A549 (cell line): ENCODE measurements at places on chromosomes 12 and 14.

- DNase-seq: no peak
Observed at GRCh38 chr14:99055816-99056215, 216.2 kb downstream of the BCL11B start.

- DNase-seq: no peak
Observed at GRCh38 chr12:14561677-14562238, 5.9 kb downstream of the PLBD1 start.

DNA sequence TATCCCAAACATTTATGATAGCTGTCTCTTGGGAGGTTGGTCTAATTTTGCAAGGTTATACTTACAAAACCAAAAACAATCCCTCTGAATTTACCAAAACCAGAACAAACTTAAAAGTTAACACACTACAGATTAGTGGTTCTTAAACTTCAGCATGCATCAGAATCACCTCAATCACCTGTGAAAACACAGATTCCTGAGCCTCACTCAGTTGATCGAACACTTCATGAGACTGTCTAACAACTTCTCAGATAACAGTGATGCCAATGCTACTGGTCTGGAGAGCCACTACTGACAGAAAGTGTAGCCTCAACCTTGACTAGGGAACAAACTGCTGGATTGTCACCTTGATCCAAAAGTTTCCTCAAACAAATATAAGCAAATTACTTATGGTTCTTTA, 44.2 kb downstream of the ATP2B1 start:
- no peak for DNase-seq

DNA sequence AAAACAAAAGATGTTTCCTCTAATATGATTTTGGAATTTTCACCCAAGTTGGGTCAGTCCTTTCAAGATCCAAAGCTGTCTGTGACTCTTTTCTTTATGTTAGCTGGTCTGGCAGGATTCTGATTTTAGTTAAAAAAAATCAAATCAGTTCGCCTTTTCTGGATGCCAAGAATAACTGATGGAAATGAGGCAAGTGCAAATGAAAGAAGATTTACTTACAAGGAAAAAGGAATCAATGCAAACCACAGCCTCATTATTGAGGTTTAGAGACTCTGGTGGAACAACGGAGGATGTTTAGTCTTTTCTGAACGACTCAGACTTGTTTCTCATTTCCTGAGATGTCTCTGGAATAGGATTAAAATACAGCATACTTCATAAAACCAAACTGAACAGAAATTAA, 117.0 kb upstream of the DYRK2 start:
- DNase-seq: no peak

GRCh38 chr12:12701457-12701856, 5.5 kb upstream of the GPR19 start:
- no peak for DNase-seq

- DNase-seq: no peak
Observed at GRCh38 chr14:43418324-43418723, 1088.8 kb downstream of the FSCB start.

- DNase-seq: no peak
Observed at GRCh38 chr12:13503094-13503835, 306.7 kb downstream of the EMP1 start.

DNA sequence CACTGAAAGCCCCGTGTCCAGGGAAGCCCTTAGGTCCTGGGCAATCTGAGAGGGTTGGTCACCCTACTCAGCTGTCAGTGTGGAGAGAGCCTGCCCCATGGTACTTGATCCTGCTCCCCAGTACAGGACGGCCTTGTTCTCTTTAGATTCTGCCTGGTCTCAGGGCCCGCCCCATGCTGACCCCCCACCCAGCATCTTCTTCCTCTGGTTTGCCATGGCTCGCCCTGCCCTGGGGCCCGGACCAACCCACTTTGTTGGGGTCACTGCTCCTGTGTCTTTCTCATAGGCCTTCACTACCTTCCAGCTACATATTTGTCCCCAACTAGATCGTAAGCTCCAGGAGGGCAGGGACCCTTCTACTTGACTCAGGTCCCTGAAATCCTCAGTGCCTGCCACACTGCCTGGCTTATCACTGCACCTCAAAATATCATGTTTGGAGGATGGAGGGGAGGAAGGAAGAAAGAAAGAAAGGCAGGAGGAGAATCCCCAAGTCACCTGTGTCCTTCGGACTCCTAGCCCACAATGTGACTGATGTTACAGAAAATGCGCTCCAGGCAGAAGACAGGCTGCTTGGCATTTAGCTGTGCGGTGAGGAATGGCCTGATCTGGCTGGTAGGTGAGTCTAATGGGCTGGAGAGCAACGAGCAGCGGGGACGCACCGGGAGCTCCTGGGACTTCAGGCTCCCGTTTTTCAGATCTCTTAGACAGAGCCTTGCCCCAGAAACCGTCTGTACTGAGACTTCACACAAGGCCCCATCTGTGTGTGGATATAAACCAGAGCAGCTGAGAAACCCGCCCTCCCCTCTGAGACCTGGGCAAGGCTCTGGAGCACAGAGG, 66.1 kb downstream of the C14orf132 start:
- DNase-seq: no peak

GRCh38 chr12:6292606-6293005, 17.9 kb upstream of the PLEKHG6 start:
- DNase-seq: no peak

GRCh38 chr12:112096070-112096469, 12.5 kb downstream of the NAA25 start:
- DNase-seq: no peak

GRCh38 chr12:132404951-132405741, 75.8 kb upstream of the GALNT9 start:
- no peak for DNase-seq

GRCh38 chr12:132236129-132236929, 92.1 kb downstream of the NOC4L start:
- DNase-seq: no peak

DNA sequence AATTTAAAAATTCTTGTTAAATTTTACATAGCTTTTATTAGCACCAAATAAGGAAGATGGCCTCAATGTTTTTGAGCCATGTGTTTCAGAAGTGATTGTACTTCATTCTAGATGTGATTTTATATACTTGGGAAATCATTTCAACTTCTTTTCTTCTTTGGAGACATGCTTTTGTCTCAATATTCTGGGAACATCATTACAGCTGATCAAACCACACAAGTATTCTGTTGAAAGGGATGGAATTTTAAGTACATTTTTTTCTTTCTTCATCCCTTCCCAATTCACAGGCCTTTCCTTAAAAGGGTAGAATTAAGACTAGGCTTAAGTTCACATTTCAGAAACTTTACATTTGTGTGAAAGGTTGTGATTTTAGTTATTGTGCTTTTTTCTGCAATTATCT, 66.4 kb downstream of the PAPOLA start:
- no peak for DNase-seq

DNA sequence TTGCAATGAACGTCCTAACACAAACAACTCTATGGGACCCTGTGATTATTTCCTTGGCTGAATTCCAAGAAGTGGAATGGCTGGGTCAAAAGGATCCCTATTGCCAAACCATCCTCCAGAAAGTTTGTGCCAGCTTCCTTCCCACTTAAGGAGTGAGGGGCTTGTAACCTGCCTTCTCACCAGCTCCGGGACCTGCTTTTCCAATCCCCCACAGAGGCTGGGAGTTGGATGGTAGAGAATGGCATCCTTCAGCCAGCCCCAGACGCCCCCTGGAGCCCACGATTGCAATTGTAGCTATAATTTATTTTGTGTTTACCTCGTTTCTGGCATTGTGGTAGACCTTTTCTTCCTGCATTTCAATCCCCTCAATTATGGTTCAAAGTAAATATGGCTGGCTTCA, 9.7 kb upstream of the ZDHHC22 start:
- DNase-seq: peak; percentile 25

- peak; percentile 49 for DNase-seq
Observed at GRCh38 chr12:120584343-120585149, 3.3 kb upstream of the POP5 start.

GRCh38 chr12:8734873-8735381, 37.1 kb downstream of the RIMKLB start:
- DNase-seq: no peak

DNA sequence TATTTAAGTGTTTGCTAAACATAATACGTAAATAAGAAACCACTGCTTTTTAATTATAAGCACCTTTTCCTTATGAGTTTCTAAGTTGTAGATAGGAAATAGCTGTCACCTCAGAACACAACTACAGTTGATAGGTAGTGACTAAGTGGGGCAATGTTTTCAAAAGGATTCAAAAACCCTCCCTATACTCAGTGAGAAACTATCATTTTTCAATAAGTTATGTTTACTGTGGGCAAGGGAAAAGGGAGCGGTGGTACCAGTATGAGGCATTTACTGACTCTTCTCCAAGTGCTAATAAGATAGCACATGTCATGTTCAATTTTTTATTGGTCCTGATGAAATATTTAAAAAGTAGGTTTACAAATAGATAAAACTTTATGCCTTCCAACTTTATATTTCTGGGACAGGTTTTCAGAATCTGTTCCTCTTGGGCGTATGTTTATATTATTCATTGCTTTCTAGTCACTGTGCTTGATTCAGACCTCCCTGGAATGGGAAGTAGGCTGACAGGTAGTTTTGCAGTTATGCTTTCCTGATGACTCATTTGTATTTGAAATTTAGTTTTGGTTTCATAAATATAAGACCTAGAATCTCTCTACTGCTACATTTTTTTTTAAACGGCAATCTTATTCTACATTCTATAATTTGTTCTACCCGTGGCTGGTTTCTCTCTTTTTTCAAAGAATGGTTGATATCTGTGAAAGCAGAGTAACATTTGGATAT, 153.1 kb downstream of the TMEM117 start:
- DNase-seq: no peak

- DNase-seq: no peak
Observed at GRCh38 chr12:50679612-50680011, 84.3 kb upstream of the ATF1 start.

DNA sequence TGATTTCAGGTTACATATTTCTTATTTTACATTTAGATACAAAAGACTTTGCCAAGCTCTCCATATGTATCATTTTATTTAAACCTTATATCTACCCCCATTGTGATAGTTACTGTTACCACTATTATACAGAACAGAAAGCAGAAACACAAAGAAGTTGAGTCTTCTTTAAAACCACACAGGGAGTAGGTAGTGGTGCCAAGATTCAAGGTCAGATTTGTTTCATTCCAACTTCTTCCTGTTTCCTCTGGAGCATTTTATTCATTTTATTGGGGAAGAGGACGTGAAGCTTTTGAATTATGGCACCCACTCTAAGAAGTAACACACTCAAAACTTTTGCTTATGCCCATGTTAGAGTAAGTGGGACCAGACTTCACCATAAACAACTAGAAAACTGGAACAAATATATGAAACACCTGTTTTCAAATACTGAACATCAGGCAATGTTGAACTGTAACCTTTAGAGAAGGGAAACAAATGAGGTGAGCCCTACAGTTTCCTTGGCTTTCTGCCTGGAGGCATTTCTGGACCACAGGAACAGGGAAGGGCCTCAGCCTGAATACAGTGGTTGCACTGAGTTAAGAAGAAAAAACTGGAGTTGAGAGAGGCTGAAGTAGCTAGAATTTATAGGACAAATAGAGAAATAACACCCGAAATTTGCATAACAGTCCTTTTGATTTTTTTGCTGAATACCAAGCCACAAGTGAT, 160.4 kb upstream of the SSTR1 start:
- no peak for DNase-seq

DNA sequence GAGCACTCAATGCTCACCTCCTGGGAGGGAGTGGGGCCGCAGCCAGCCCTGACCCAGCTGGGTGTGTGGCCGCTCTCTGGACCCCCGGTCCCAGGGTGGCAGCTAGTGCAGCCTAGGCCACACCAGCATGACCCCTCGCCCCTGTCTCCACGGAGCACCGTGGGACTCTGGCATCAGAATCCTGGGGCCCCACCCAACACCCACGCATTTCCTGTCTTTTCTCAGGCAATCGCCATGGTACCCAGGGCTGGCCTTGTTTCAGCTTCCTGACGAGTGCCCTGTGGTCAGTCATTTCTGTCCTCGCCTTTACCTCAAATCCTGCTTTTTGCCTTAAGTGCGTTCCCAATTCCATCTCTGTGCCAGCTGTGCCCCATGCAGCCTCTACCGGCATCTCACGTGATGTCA, 15.9 kb downstream of the PACS2 start:
- no peak for DNase-seq

DNA sequence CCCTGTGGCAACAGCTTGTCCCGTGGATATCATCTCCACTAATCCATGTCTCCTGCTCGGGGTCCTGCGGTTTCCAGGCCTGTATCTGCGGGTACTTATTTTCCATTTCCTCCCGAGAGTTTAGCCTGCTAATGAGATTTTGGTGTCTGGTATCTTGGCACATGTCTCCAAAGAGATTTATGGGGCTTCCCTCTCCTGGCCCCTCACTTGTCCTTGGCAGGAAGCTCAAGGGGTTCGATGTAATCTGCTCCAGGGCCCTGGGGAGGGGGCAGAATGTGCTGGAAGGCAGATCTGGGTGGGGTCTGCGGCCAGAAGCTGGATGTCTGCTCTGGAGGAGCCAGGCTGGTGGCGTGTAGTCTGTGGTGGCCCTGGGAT, 85.7 kb downstream of the KIF26A start:
- DNase-seq: no peak

GRCh38 chr12:39581592-39581991, 38.0 kb downstream of the ABCD2 start:
- DNase-seq: no peak

GRCh38 chr14:82492157-82492556, 958.5 kb upstream of the SEL1L start:
- DNase-seq: no peak

DNA sequence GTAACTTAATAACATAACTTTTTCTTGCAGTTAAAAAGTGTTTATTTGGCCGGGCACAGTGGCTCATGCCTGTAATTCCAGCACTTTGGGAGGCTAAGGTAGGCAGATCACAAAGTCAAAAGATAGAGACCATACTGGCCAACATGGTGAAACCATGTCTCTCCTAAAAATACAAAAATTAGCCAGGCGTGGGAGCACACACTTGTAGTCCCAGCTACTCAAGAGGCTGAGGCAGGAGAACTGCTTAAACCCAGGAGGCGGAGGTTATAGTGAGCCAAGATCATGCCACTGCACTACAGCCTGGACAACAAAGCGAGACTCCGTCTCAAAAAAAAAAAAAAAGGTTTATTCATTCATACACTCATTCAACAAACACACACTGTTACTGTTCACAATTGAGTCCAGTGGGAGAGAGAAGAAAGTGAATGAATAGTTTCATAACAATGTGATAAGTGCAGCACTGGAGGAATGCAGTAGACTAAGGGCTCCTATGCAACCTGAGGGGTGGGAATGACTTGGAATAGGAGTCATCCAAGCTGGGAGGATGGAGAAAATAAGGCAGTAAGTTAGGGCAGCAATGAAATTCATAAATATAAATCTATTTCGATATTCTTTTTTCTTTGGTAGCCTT, 19.8 kb downstream of the DAD1 start:
- no peak for DNase-seq

- no peak for DNase-seq
Observed at GRCh38 chr12:104598342-104599271, 141.9 kb downstream of the CHST11 start.

GRCh38 chr14:74324931-74325361, 22.2 kb upstream of the ABCD4 start:
- peak; percentile 42 for DNase-seq

GRCh38 chr12:92556141-92556540, 146.6 kb upstream of the PLEKHG7 start:
- no peak for DNase-seq

- DNase-seq: no peak
Observed at GRCh38 chr12:116150001-116150400, 127.5 kb downstream of the MED13L start.
